HFF-Myc (cell line): ENCODE measurements at places on chromosomes 7 and 10.

GRCh38 chr10:17533731-17534130, 79.3 kb upstream of the ST8SIA6 start:
- DNase-seq: no peak

DNA sequence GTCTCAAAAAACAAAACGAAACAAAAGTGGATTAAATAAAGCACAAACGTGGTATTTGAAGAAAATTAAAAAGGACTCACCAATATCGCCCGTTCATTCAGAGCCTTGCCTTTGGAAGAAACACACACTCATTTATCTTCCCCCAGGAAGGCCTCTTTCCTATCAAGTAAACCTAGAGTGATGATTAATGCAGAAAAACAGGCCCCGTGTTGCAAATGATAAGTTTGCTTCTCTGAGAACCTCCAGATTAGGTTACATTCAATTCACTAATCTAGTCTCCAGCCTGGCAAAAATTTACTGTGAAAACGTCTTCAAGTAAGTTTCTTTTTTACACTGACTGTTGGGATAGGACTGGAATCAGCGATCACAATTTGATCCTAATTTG, 78.0 kb upstream of the C1GALT1 start:
- DNase-seq: no peak

- no peak for DNase-seq
Observed at GRCh38 chr7:8913682-8914081, 480.3 kb downstream of the NXPH1 start.

GRCh38 chr7:121305109-121305508, 23.7 kb upstream of the WNT16 start:
- no peak for DNase-seq

DNA sequence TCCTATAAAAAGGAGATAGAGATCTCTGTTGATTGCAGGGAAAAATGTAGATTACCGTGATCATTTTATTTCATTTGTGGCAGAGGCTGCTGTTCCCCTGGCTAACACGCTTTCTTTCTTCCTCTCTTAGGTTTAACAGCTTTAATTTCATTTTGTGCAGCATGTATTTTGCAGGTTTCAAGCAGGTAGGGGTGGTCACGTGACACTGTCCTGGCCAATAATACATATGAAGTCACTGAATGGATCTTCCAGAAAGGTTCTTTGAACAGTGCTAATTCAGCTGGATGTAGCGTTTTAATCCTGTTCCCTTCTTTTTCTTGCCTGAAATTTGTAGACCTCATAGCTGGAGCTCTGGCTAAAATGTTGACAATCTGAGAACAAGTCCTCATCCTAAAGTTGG, 3.6 kb upstream of the EPHB6 start:
- DNase-seq: no peak
